Fibroblast of gingiva (primary cell): ENCODE measurements at places on chromosomes 11 and 22.

GRCh38 chr11:130515829-130516553 lies 67.5 kb downstream of the ADAMTS15 start:
- peak; percentile 42 for DNase-seq

DNA sequence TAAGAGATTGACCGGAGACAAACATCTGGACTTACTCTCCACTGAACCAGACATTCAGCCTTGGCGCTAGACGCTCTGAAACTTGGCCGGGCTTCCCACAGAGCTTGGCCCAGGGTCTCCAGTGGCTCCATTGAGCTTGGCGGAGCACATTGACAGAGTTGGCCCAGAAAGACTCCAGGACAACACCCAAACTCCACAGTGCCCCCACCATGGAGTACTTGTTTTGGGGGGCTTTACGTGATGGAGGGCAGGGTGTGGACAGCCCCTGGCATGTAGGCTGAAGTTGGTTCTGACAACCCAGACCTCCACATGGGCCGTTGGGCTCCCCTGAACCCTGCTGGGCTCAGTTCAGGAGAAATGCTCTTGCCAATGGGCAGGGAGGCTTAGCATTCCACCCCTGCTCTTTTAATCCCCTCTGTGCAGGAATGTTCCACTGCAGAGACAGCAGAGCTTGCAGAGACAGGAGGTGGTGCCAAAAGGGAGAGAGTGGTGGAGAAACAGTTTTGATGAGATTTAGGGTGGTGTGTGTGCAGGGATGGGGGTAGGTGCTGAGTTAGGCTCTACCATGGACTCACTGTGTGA lies 102.4 kb upstream of the TIMP3 start:
- no peak for DNase-seq

GRCh38 chr11:26844963-26845362 lies 123.1 kb upstream of the SLC5A12 start:
- no peak for DNase-seq

GRCh38 chr11:70437111-70437784 lies 38.9 kb downstream of the CTTN start:
- no peak for DNase-seq

DNA sequence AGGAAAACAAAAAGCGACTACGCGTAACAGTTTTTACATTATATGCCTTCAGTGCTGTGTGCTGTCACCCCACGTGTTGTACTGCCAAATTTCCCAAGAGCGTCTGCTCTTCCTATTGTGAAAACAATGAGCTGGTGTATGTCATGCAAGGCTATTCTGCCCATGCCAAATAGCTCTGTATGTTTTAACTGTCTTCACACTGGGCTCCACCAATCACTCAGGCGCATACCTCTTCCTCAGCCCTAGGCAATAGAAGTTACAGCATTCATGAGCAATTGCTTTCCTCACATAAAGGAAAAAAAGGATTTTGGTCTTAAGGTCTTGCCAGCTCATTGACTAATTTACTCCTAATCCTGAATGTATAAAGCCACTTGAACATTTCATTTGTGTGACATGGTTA lies 606.8 kb downstream of the NTM start:
- peak; percentile 66 for DNase-seq

DNA sequence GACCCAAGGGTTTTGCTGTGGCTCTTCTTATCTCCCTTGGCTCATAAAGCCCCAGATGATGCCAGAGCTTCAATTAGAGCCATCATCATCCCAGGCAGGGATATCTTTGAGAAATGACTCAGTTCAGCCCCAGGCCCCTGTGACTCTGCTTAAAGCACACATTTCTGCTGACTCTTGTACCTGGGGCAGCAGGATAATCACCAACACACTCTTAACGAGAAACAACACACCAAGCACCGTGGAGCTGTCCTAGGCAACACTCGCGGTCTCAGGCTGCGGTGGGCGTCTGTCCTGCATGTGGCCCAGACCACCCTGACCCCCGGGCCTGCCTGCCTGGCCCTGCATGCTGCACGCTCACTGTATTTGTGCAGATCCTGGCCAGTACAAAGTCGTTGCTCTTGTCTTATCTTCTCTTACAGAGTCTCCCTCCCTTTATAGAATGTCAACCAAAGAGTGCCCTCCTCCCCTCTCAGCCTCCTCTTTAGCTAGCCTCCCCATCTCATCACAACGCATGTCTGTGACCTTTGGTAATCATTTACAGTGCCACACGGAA lies 114.2 kb upstream of the PARVA start:
- DNase-seq = no peak

DNA sequence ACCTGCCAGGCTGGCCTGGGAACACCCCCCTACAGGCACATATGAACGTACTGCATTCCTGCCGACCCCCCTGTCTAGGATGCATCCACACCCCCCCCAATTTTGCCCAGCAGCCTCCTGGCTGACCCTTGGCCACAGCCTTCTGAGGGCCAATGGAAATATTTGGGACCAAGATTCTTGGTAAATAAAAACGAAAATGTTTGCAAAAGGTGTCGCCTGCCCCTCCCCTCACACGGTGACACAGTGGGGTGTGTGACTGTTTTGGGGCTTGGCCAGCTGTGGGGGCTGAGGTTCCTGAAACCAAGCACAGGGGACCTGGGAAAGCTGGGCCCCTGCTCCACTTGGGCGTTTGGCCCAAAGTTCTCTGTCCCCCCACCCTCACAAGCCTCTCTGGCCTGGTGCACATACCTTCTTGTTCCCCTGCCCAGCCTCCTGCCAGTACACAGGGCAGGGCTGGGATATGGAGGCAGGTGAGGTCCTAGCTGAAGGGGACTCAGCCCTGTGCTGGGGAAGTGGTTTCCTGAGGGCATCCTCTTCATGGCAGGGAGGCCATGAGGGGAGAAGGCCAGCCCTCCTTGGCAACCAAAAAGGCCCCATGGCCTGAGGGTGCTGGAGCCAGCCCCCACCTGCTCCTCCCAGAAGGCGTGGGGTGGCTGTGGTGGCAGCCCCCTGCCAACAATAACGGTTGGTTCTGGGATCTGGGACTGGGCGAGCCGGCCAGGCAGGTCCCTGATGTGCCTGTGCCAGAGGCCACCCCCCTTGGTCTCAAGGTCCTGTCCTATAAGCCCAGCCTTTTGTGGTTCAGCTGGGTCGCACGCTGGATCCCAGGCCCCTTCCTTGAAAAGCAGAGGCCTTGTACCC lies 2.1 kb upstream of the CRACR2B start:
- no peak for DNase-seq

DNA sequence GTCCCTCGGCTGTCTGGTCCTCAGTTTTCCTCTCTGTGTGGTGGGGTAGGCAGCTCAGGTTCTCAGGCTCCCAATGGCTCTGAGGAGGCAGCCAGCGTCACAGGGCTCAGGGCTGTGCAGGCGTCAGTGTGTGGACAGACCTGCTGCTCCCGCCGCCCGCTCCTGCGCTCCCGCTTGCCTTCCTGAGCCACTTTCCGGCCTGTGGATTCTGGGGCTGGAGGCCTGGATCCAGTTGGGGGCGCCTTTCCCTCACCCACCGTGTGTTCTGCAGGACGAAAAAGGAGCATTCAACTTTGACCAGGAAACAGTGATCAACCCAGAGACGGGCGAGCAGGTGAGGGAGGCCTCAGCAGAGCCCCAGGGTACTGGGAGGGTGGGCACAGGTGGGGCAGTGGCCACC lies 14.7 kb downstream of the DPP3 start:
- no peak for DNase-seq

DNA sequence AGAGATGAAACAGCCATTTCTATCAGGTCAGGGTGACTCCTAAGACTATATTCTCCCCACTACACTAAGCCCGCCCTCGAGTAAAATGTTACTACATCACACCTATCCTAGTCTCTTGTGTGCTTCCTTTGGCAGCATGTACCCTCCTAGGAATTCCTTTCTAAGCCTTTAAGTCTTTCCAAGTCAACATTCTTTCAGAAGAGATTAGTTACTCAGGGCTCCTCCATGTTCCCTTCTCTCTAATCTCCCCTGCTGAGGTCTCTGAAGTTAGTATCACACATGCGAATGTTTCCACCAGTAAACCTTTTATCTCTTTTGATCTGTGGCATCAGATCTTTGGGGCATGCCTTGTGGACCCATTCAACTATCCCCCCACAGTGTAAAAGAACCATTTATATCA lies 873.7 kb upstream of the FAT3 start:
- no peak for DNase-seq

DNA sequence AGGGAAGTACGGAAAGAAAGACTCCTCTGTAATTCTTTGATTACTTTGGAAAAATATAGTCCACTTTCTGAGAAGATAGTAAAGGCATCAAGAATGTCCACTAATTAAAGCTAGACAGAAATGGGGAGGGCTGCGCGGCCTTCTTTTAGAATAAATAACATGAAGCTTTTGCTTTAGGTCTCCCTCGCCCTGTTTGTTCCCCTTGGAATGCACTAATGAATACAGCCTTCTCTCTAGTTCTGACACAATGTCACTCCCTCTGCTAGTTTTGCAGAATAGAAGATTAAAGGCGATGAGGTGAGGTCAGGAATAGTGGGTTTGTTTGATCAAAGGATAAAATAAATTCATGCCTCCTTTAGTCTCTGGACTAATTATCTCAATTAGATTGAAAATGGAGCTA lies 543.9 kb downstream of the OPCML start:
- no peak for DNase-seq

DNA sequence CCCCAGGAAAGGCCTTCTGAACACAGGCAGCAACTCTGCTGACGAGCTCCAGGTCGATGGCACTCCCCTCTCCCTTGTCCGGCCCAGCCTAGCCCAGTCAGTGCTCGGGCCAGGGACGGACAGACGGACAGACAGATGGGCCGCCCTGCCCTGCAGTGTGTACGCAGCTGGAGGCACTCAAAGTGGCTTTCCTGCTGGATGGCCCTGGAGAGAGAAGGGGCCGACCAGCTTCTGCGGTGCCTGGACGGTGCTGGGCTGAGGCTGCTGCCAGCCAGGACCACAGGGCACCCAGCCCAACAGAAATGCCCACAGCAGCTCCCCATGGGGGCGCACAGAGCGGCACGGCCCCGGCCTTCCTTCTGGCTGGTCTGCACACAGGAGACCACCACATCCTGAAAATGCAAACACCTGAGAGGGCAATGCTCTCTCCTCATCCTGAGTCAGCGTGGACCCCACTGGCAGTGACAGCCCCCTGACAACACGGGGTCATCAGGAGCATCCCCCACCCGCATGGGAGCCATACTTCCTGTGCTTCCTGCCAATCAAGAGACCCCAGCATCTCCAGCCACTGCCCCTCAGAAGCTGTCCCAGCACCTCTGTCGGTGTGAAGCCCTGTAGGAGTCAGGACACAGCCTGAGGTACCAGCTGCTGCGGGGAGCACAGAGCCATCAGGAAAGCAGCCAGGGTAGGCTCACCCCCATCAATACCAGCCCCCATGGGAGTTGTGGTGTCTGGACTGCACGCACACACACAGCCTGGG lies 692 bp upstream of the MOB2 start:
- no peak for DNase-seq

- no peak for DNase-seq
Observed at GRCh38 chr22:39369186-39369585, 19.4 kb downstream of the SYNGR1 start.

DNA sequence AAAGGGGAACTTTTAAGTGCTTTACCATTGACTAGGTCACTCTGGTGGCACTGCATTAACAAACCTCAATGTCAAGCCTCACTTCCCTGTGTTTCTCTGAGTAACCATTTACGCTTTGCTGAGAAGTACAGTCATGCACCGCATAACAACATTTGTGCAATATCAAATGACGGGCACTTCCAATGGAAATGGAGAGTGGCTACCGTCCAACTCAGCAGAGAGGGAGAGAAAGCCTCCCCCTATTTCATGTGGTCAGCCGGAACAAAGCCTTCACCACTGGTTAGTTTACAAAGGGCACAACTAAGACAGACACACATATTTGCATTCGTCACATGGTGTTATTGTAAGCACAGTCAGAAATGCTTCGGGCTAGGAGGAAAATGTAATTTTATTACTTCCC lies 117.3 kb downstream of the RASSF10 start:
- peak; percentile 93 for DNase-seq

GRCh38 chr11:17460406-17460805 lies 16.2 kb downstream of the ABCC8 start:
- DNase-seq = no peak

- DNase-seq = no peak
Observed at GRCh38 chr11:66287889-66288670, 863 bp downstream of the YIF1A start.

DNA sequence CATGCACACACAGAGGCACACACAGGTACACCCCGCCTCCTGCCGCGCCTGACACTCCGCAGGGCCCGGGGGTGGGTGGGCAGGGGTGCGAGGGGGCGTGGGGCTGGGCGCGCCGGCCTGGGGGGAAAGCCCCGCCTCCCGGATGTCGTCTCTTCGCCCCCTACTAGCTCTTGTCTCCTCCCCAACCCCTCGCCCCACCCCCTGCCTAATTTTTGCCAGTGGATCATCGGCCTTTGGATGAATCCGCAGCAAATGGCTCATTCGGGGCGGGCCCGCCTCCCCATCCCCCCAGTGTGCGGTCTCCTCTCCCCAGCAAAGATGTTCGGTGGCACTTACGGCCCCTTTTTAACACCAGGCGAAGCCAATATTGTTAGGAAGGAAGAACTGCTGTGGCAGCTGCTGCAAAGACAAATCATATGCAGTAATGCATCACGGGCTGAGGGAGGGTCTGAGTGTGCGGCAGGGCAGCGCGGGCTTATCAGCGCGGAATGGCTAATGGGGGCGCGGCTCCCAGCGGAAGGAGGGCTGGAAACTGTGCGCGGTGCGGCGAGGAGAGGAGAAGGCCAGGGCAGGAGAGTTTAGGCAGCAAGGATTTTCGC lies 13.4 kb upstream of the NECTIN1 start:
- DNase-seq = no peak

- DNase-seq = no peak
Observed at GRCh38 chr11:83456075-83456474, 169.9 kb upstream of the CCDC90B start.

DNA sequence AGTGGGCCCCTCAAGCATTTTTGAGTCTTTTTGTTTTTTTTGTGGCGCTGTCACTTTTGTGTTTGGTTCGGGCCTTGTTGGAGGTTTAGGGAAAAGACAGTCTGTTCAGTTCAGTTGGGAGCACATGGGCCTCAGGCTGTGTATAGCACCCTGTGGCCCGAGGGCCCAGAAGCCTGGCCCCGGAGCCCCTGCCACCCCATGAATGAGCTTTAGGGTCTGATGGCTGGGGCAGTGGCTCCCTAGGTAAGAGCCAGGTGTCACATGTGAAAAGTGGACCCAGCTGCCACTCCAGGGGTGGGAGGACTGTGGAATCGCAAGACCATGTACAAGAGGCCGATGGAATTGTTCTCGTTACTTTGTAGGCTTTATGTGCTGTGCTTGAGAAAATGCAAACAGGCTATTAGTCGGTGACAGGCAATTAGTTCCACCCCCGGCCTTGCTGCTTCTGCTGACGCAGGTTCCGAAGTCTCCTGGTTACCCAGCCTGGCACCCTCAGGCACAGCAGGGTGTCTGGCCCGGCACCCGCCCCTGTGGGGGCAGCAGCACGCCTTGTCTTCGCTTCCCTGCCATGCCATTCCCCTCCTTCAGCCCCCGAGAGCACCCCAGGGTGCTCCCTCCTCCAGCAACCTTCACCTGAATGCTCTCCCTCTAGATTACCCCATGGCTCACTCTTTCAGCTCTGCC lies 38.2 kb upstream of the PARVG start:
- no peak for DNase-seq
